ENCODE measurements at places on chromosomes 6 and 20. TPM values are rescaled to one million over a fixed set of nuclear protein-coding genes. Genes with fewer than 3 reads are reported as not detected.

The RIMS1 gene
- not detected for total RNA-seq

The NUP153 gene
- total RNA-seq, result 74.0 TPM

The RNF144B gene
- 1.3 TPM for total RNA-seq

- H3K4me3 ChIP-seq, result no peak overlapping the region
- H3K4me1 ChIP-seq, result no peaks in the 10 kb centered on the region
- no peaks in the 10 kb centered on the region for H3K36me3 ChIP-seq
- no peak overlapping the region for H3K27ac ChIP-seq
- no peak for DNase-seq
Observed at GRCh38 chr6:14946753-14947152, 299.1 kb upstream of the JARID2 start.

DNA sequence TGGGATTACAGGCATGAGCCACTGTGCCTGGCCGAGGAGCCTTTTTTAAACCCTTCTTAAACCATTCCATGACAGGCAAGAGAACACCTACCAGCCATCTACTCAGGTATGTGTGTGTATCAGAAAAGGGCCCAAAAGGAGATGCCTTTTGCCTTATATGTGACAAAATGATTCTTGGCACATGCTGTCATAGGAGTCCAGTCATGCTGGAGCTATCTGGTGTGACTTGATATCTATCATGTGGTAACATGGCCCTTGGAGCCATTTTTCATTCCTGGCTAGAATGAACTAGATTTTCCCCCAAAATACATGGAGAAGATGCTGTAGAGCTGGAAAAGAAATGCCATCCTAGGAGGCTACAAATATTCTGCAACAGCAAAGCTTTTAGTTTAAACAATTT, 129.1 kb downstream of the DST start:
- no peaks in the 10 kb centered on the region for H3K4me1 ChIP-seq
- no peak overlapping the region for H3K4me3 ChIP-seq
- H3K27ac ChIP-seq, result no peak overlapping the region
- H3K36me3 ChIP-seq, result no peaks in the 10 kb centered on the region
- no peaks in the 10 kb centered on the region for H3K27me3 ChIP-seq

DNA sequence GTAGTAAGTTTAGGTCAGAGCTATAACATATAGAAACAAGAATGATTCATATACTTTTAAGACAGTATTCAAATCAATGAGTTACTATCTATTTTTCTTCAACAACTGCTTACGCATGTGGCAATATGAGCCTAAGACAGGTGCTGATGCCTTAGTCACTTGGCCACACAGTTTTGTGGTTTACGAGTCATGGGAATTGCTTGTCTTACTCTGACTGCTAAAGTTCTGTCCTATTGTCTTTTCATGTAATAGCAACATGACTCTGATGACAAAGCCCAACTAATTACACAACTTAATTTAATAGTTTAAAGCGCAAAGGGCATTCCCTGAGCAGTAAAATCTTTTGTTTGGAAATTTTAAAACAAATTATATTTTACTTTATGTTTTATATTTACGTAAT, 159.3 kb upstream of the CENPW start:
- H3K27me3 ChIP-seq, result no peaks in the 10 kb centered on the region
- H3K4me3 ChIP-seq, result no peak overlapping the region
- DNase-seq, result peak; percentile 23

DNA sequence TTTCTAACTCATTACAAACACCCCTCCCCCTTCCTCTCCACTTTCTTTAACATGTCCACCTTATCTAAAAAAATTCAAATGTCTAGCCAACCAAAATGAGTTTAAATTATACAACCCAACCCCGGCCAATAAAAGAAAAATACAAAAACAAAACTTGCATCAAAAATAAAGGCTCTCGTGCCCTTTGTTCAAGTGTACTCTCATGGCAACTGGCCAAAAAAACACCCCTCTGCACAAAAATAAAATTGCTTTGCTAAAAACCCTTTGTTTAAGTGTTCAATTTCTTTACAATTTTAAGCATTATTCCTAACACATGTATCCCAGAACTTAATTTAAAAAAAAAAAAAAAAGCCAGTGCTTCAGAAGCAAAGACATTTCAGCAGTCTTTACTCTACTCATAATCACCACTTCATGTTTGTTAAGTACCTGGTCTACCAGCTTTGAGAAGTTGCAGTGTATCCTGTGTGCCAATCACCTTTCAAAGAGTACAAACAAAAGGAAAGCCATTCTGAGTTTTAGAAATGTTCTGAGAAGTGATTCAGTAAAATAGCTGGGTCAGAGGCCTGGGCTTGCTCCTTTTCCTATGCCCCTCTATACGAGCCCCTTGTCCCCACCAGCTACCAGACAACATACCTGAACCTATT, 87.5 kb downstream of the MDN1 start:
- no peak overlapping the region for H3K27ac ChIP-seq
- H3K27me3 ChIP-seq, result no peaks in the 10 kb centered on the region
- DNase-seq, result no peak
- no peaks in the 10 kb centered on the region for H3K4me1 ChIP-seq

GRCh38 chr6:6039946-6040509, 33.3 kb upstream of the NRN1 start:
- H3K36me3 ChIP-seq, result no peaks in the 10 kb centered on the region
- peaks cover 24% of the 10 kb centered on the region for H3K27me3 ChIP-seq
- H3K27ac ChIP-seq, result no peak overlapping the region
- no peak overlapping the region for H3K4me3 ChIP-seq
- H3K4me1 ChIP-seq, result no peaks in the 10 kb centered on the region

GRCh38 chr6:166355552-166355951, 13.2 kb upstream of the SFT2D1 start:
- no peaks in the 10 kb centered on the region for H3K4me1 ChIP-seq
- H3K4me3 ChIP-seq, result no peak overlapping the region
- H3K27me3 ChIP-seq, result peaks cover 54% of the 10 kb centered on the region
- H3K27ac ChIP-seq, result no peak overlapping the region
- H3K36me3 ChIP-seq, result no peaks in the 10 kb centered on the region

- H3K36me3 ChIP-seq, result peaks cover 5% of the 10 kb centered on the region
- DNase-seq, result no peak
- H3K4me1 ChIP-seq, result peaks cover 21% of the 10 kb centered on the region
- H3K27ac ChIP-seq, result no peak overlapping the region
Observed at GRCh38 chr6:7910298-7910653, 312 bp downstream of the TXNDC5 start.

Data from activated CD4-positive, alpha-beta memory T cell treated with anti-CD3 and anti-CD28 coated beads, Interleukin-2, amount 10 ng/mL, durations not matched to agents 7 days and 5 days (primary cell).